Stimulated activated CD4-positive, alpha-beta T cell treated with anti-CD3 and anti-CD28 coated beads, Interleukin-1b, Interleukin-23, amount 100 ng/mL, for 1 hour (primary cell): ENCODE measurements at places on chromosomes 6 and 20.

GRCh38 chr6:123997223-123997622, 193.6 kb downstream of the NKAIN2 start:
- no peak for DNase-seq

DNA sequence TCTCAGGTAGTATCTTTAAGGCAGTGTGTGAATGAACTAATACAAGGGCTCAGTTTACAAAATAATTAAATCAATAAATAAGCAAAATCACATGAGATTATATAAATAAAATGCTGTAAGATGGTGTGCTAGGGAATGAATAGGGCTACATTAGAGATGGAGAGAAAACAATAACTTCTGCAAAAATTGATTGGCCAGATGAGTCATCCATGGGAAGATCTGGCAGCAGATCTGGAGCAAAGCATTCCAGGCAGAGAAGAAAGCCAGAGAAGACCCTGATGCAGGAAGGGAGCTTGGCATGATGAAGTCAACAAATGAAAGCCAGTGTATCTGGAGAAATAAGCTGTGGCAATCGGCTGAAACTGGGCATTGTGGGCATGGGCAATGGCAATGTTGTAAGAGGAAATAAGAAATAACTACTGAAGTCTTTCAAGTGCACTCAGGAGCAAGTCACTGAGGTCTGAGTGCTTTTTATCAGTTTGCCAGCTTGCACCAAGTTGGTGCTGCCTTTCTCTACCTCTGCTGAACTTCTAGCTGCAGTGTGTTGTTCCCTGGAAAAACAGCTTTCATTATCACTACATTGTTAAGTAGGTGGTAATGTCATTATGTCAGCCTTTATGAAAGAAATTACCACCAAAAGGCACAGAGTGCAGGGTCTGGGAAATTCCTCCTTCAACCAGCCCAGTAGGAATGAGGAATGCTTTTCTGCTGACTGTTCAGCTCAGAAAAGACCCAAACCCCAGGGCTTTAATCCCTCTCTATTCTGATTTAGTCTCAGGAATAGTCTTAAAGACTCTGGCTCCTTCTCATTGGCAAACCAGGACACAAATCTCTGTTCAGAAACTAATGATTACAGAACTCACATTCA, 231.6 kb downstream of the HTR1B start:
- DNase-seq = no peak

DNA sequence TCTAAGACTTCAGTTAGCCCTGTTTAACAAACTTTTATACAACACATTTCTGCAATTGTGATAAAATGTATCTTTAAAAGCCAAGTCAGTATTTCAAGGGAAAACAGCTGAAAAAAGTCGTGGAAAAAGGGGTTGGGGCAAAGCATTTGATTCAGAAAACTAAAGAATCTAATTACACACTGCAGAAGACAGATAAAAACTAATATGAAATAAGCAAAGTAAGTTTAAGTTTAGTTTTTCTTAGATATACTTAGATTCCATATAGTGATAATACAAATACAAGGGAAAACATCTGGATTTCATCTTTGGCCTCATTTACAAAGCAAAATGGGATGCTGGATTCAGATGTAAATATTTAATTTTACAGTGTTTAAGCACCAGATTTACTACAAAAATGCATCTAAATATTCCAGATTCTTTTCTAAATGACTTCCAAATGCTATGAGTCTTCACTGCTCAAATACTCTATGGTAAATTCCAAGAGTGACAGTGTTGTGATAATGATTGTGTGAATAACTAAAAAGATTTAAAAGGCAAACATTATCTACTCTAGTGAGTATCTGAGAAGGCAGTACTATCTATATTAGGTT, 1.5 kb upstream of the ADNP start:
- no peak for DNase-seq

DNA sequence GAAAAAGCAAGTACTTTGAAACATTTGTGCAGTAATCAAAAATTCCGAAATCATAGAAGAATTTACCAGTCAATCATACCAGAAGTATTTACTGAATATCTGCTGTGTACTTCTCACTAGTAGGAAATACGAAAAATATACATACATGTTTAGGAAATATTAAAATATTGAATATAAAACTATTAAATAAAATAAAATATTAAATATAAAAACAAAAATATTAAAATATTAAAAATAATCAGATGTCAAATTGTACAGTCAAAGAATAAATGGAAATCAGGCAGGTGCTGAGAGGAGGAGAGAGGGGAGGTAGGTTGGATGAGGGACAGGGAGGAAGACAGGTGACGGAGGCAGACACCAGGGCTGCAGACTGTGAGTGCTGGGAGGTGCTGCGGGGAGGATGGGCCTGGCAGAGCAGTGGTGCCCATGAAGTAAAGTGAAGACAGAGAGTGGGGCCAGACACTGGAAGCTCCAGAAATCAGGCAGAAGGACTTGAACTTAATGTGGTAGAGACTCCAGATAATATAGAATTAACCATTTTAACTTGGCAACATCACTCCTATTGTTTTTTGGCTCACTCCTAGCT, 55.9 kb downstream of the PRKN start:
- DNase-seq = no peak

GRCh38 chr20:11917663-11918062, at the start of gene BTBD3:
Gene BTBD3, plus strand, starts transcription at chr20:11917893. Its CDS starts 383 bp downstream, at chr20:11918276.
- no peak for DNase-seq

DNA sequence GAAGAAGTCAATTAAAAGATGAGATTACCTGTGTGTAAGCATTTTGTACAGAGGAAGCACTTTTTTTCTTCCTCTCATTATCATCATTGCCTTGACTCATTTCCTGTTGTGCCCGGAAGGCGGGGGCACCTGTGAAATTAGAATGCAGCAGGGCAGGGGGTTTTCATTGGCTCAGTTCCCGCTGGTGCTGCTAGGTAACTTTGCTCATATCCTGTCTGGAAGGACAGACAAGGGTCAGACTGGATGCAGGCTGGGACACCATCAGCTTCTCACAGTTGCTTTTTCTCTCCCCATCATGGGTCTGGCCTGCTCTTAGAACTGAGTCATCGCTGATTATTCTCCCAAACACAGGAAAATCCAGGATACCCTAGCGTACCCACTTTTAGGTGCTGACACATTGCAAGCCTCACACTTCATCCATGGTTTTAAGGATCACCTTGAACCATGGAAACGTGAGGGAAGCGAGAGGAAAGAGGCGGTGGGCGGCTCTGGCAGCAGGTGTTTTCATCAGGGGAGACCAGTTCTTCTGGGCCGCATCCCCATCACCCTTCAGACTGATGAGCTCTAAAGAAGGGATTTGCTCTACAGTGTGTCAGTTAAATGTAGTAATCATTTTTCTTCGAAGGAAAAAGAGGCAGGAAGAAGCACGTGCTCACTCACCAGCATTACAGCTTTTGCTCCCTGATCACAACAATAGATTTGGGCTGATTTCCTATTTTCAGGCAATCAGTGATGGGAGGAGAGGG, 195.7 kb upstream of the SASH1 start:
- no peak for DNase-seq

GRCh38 chr20:36010825-36011224, 42.4 kb downstream of the CNBD2 start:
- DNase-seq = no peak

DNA sequence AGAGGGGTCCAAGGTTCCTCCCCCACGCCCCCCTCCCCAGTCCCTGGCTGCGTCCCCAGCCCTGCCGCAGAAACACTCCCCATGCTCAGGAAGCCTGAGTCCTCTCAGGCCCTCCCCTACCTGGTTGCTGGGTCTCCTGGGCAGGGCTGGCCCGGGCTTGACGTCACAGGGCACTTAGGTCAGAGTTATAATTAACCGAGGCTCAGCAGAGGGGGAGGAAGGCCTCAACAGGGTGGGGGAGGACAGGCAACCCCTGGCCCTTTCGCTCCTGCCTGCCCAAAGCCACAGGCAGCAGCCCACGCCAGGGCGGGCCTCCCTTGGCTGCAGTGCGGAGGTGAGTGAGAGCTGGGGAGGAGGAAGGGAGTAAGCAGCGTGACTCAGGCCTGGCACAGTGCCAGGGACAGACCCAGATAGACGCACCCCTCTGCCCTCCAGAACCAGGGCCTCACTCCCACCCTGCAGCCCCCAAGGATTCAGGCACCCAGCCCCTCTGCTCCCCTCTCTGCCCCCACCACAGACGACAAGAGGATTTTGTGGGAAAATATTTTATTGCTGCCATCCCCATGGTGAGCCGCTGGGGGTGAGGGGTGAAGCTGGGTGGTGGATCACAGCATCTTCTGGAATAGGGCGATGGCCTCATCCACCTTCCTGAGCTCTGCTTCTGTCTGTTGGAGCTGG, at the start of gene VWA7:
Gene VWA7 (minus strand): TSS at position 340 of the 678 bp plus-strand sequence. CDS start 549 bp downstream, outside the sequence.
- DNase-seq = peak; percentile 58

GRCh38 chr6:136644597-136644952, 94.4 kb upstream of the MAP7 start:
- DNase-seq = no peak

DNA sequence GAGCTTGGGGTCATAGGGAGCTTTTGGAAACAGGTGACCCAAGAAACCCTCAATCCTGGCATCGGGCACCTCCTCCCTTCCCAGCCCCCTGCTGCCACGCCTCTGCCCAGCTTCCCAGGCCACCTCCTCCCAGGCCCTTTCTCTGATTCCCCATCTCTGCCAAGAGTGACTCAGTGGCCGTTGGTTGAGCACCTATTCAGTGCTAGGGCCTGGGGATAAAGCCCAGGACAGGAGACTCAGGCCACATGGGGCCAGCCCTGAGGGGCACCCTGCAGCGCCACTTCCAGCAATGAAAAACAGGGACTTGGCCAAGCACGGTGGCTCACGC, 110.1 kb downstream of the ASXL1 start:
- DNase-seq = no peak

DNA sequence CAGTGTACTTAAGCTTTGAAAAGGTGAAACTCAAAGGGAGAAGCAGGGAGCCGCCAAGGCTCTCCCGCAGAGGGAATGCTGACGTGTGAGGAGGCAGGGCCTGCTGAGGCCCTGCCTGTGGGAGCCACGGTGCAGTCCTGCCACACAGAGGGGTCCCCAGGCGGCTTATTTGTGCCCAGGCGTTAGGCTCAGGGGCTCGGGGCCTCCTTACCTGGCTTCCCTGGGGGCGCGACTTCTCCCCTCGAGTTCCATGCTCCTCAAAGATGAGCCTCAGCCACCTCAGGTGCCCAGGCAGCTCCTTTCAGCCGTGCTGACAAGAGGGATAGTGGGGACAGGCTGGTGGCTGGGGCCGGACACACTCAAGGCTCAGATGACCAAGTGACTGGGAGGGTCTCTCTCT, 2.2 kb upstream of the KIF25 start:
- DNase-seq = no peak

- peak; percentile 19 for DNase-seq
These were observed 40.6 kb downstream of the SH3BGRL2 start for GRCh38 chr6:79671600-79672266.

GRCh38 chr6:161215193-161215592, 58.7 kb downstream of the AGPAT4 start:
- DNase-seq = no peak

DNA sequence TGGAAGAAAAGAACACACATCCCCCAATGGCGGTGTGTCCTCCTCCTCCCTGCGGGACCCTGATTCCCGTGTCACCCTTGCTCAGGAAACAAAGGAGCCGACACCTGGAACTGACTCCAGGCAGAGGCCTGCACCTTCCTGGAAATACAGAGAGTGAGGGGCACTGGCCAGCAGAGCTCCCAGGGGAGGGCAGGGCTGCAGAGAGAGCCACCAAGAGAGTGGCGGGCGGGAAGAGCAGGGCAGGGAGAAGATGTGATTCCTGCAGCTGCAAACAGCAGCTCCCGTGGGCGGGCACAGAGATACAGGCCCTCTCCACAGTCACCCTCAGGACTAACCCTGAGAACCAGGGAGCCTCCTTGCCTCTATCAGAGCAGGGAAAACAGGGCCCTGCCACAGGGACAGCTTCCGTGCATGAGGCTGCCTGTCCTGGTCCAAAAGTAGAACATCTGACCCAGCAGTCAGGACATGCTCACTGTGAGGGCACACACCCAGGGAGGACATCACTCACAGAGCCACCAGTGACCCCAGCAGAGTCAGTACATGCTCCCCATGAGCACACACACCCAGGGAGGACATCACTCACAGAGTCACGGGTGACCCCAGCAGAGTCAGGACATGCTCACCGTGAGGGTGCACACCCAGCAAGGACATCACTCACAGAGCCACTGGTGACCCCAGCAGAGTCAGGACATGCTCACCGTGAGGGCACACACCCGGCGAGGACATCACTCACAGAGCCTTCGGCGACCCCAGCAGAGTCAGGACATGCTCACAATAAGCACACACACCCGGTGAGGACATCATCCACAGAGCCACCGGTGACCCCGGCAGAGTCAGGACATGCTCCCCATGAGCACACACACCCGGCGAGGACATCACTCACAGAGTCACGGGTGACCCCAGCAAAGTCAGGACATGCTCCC, 193.1 kb downstream of the DLL1 start:
- no peak for DNase-seq

DNA sequence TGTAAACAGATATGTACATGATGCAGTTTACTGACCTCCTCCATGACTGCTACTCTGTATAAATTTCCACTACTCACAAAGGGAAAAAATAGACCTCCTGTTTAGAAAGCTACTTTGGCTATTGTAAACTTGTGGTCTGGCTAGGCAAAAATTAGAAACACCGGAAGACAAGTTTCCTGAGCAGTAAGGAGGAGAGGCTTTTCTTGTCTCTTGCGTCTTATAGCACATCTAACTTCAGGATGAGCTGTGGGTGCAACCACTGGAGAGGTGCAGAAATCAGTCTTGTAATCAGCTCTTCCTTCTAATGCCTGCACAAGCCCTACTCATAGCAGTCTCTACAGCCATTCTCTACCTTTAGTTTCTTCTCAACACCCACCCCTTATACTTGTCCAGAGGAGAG, 296.5 kb upstream of the SLC35B3 start:
- DNase-seq = no peak

DNA sequence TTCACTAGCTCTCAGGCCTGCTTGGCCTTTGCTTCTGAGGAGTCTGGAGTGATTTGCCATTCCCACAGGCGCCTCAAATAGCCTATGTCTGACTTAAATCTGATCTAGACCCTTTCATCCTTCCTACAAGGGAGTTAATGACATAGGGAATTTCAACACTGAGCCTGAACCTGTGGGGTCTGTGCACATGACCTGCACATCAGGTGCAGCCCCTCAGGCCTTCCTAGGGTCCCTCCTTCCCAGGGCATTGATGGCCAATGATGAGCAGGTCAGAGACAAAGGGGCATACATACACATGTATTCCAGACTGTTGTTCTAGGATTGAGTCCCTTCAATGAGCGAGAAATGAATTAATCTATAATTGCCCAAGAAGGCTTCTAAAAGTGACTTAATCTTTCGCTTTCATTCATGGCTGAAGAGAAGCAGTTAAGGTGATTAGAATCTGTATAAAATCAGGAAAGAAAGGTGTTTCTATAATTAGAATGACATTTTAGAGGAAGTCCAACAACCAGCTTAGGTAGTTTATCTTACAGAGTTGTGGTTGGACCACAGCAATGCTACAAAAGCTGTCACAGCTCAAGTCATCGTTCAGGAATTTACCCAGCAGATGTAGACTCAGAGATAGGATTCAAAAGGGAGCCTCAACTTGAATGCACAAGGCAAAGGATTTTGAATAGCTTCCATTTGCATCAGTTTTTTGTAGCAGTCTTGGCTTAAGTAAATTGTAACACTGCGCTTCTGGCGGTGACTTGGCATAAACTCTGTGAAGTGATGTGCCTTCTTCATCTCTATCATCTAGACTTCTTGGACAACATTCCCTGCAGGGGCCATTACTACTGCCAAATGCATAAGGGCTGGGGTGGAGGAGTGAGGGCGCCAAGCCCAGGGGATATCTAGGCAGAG, 27.0 kb upstream of the TBC1D7 start:
- no peak for DNase-seq
